OCI-LY7 (cell line): ENCODE measurements at places on chromosomes 5 and 9.

- DNase-seq, result no peak
These were observed 52.7 kb downstream of the WNK2 start for GRCh38 chr9:93236541-93237206.

- DNase-seq, result peak; percentile 58
These were observed 198.8 kb downstream of the AUH start for GRCh38 chr9:91162784-91163443.

DNA sequence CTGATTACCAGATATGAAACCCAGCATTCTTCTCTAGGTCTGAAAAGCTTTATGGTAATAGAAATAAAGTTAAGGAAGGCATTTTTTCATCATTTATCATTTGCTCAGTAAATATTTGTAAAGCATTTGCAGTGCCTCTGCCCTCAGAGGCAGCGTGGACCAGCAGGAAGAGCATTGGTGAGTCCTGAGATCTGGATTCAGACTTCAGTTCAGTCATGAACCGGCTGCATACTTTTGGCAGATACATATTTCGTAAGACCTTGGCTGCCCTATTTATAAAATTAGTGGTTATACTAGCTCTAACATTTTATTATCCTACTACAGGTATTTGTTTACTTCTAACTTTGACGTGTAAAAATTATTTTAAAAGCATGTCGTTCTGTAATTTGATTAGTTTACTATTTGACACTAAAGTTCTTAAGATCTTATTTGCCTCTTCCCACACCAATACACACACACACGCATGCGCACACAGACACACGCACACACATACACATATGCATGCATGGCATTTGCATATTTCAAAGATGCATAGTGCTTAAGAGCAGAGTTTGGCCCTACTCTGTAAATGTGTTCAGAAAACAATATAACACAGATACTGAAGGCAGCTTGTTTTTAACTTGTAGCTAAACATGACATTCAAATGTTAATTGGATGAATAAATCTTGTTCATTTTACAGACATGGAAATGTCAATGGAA lies 101.9 kb downstream of the RPS23 start:
- no peak for DNase-seq

- no peak for DNase-seq
These were observed 9.7 kb upstream of the HSPB3 start for GRCh38 chr5:54445691-54446378.

DNA sequence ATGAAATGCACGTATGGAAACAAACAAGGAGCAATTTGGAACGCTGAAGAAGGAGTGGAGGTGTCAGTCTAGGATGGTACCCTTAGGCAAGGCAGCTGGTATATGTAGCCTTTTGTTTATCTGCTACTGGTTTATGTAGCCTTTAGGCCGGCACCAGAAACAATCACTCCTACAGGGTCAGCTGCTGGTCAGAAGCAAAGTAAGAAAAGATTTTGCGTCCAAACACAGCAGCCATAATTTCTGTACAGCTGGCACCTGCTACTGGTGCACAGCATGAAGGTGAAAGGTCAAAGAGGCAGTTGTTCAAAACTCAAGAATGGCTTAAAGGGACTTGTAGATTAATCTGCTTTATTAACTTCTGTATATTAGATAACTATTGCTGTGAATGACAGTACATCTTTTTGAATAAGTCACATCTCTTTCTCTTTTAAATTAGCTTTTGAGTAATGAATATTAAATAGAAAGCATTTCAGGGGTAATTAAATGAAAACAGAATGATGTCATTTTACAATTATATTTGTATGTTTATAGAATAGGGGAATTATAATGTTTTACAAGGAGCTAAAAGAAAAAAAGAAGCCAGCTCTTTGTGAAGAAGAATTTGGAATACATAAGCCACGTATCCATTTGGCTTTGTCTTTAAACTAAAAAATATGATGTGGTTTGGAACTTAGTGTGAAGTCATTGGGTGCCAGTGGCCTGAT lies 33.1 kb upstream of the TLX3 start:
- no peak for DNase-seq

- no peak for DNase-seq
These were observed 104.9 kb downstream of the MARCHF3 start for GRCh38 chr5:126925482-126925881.

DNA sequence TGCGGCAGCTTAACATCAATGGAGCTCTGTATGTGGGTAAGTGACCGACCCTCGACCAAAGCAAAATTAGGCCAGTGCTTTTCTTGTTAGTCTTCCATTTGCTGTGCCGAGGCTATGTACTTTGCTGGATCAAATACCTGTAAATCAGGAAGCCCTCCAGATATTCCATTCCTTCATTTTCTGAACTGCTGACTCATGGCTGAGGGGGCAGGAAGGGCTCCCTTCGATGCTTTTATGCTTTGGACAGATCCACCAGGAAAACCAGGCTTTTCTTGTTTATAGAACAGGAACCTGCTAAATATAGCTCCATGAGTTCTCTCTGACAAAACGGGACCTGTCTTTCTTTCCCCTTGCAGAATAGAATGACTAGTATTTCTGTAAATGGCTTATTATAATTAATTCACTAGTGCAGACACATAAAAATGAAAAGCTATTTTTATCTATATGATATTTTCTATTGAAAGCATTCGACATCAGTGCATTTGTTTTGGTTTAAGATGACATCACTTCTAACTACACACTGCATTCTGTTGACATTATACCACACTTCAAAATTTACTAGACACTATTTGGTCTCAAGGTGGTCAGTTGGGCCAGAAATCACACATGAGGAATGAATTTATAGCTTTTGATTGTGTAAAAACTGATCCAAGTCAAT lies 93.3 kb downstream of the LIFR start:
- no peak for DNase-seq
